ENCODE measurements at places on chromosomes 2 and 18. TPM values are rescaled to one million over a fixed set of nuclear protein-coding genes. Genes with fewer than 3 reads are reported as not detected.

Gene TUBA3E
- not detected for total RNA-seq

Gene TDRD15
- total RNA-seq: not detected

Gene EPHA4
- total RNA-seq: 16.9 TPM

Gene NPC1
- 38.1 TPM for total RNA-seq

Gene EML6
- total RNA-seq: 5.2 TPM

Gene MERTK
- total RNA-seq: 5.4 TPM

Data from esophagus mucosa (tissue), 1 donor.